HFFc6 (cell line): ENCODE measurements at places on chromosomes 2 and 18. TPM values are rescaled to one million over a fixed set of nuclear protein-coding genes. Genes with fewer than 3 reads are reported as not detected.

Gene TTC27
- total RNA-seq = 18.4 and 23.6 TPM in 2 replicates

GRCh38 chr2:180520206-180520605, 460.2 kb upstream of the UBE2E3 start:
- H3K36me3 ChIP-seq = no peaks in the 10 kb centered on the region
- peak overlapping the region; percentile 96 for H3K27ac ChIP-seq
- peak; percentile 27 for DNase-seq
- peaks cover 95% of the 10 kb centered on the region for H3K4me1 ChIP-seq
- H3K4me3 ChIP-seq = no peak overlapping the region

GRCh38 chr2:145079641-145080040, 559.7 kb upstream of the ZEB2 start:
- no peak overlapping the region for H3K4me3 ChIP-seq
- H3K27me3 ChIP-seq = no peaks in the 10 kb centered on the region
- H3K4me1 ChIP-seq = no peaks in the 10 kb centered on the region; the same call in 1 of the 2 replicates
- H3K27ac ChIP-seq = no peak overlapping the region
- DNase-seq = no peak
- H3K36me3 ChIP-seq = no peaks in the 10 kb centered on the region

Gene SAG
- total RNA-seq = not detected in 3 replicates

Gene IL36RN
- total RNA-seq = not detected in 3 replicates

DNA sequence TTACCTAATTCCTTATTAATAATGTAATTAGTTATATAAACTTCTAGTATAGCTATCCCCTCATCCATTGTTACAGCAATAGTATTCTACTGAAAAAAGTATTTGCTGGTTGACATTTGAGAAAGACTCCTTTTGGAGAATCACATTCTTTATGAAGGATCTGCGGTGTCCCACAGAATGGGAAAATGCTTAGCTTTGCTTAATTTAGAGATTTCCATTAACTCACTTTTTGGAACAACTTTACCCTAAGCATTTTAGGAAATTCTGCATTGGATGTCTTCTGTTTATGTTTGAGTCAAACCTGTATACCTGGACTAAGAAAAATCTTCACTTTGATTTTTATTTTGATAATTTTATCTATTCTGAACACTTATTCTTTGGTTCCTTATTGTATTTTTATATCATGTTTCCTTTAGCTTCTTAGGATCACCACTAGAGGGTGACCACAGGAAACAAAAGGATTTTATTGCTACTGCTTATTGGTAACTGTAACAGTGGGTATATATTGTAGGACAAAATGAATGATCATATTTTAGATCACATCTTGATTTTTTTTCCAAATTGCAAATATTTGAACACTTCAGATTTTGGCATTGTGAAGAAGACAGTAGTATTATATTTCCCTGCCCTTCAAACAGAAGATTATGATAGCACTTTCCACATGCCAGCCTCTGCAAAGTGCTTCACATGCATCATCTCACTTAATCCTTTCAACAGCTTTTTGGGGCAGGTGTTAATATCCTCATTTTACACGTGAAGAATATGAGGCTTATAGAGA, 79.6 kb downstream of the MIB1 start:
- H3K36me3 ChIP-seq = no peaks in the 10 kb centered on the region; the same call in 1 of the 2 replicates
- peaks cover 5% of the 10 kb centered on the region; the same call in 1 of the 2 replicates for H3K4me1 ChIP-seq
- no peak overlapping the region for H3K4me3 ChIP-seq

DNA sequence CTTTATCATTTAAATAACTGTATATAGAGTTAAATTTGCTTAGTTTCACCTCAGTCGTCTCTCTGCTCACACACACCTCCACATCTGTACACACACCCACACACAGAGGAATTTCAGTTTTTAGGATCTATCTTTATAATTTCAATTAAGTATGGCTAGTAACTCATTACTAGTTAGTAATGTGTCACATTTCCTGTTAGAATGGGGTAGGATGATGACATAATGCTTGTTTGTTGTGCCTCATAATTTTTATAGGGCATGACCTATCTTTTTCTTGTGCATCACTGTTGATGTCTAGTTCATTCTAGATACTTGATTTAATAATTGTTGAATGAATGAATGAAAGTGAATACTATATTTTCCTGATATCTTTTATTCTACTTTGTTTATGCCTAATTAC, 108.6 kb downstream of the AGPS start:
- H3K36me3 ChIP-seq = no peaks in the 10 kb centered on the region; the same call in 1 of the 2 replicates
- no peaks in the 10 kb centered on the region for H3K27me3 ChIP-seq
- H3K4me3 ChIP-seq = no peak overlapping the region
- H3K4me1 ChIP-seq = peaks cover 6% of the 10 kb centered on the region
- no peak for DNase-seq
- H3K27ac ChIP-seq = no peak overlapping the region

- H3K36me3 ChIP-seq = no peaks in the 10 kb centered on the region; the same call in 1 of the 2 replicates
- no peak overlapping the region for H3K4me3 ChIP-seq
- no peak overlapping the region for H3K27ac ChIP-seq
- no peaks in the 10 kb centered on the region for H3K4me1 ChIP-seq
- H3K27me3 ChIP-seq = no peaks in the 10 kb centered on the region; the same call in 1 of the 2 replicates
- DNase-seq = no peak
Measured at GRCh38 chr18:44409515-44409914, 271.2 kb upstream of the SETBP1 start.

GRCh38 chr18:41371156-41372045, 583.6 kb upstream of the PIK3C3 start:
- H3K27ac ChIP-seq = no peak overlapping the region
- H3K36me3 ChIP-seq = no peaks in the 10 kb centered on the region
- DNase-seq = no peak
- H3K4me3 ChIP-seq = no peak overlapping the region

Gene PCARE
- total RNA-seq = not detected in 3 replicates

DNA sequence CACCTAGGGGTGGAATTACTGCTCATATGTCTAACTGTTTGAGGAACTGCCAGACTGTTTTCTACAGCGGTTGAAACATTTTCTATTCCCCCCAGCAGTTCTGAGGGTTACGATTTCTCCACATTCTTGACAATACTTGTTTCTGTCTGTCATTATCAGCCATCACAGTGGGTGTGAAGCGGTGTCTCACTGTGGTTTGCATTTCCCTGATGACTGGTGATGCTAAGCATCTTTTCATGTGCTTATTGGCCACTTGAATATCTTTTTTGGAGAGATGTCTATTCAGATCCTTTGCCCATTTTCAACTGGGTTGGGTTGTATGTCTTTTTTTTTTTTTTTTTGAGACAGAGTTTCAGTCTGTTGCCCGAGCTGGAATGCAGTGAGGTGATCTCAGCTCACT, 63.0 kb downstream of the ADNP2 start:
- peaks cover 44% of the 10 kb centered on the region for H3K4me1 ChIP-seq
- no peaks in the 10 kb centered on the region for H3K36me3 ChIP-seq
- peaks cover 12% of the 10 kb centered on the region for H3K27me3 ChIP-seq
- no peak overlapping the region for H3K4me3 ChIP-seq
- DNase-seq = no peak

DNA sequence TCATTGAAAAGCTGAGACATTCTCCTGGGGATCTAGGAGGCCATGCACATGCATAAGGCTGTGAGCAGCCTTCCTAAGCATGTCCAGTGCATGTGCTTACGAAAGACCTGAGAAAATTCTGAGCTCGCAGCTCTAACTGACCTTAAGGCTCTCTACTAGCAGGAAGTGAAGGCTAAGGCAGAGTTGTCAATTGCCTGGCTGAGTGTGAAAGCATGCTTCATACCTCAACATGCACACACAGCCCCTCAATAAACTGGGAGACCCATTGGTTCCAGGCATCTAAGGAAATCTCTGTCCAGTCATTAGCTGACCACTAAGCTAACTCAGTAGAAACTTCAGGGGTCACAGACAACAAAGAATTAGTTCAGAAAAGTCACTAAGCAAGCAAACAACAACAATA, 42.0 kb downstream of the ALPK2 start:
- DNase-seq = no peak
- H3K4me3 ChIP-seq = no peak overlapping the region
- peaks cover 18% of the 10 kb centered on the region for H3K36me3 ChIP-seq
- H3K27me3 ChIP-seq = peaks cover under 1% of the 10 kb centered on the region; the same call in 1 of the 2 replicates
- peaks cover 69% of the 10 kb centered on the region for H3K4me1 ChIP-seq

GRCh38 chr2:175836361-175836760, 165.7 kb downstream of the LNPK start:
- H3K4me1 ChIP-seq = peaks cover 60% of the 10 kb centered on the region
- H3K27me3 ChIP-seq = no peaks in the 10 kb centered on the region; the same call in 1 of the 2 replicates
- H3K36me3 ChIP-seq = no peaks in the 10 kb centered on the region
- no peak overlapping the region for H3K4me3 ChIP-seq

- no peak overlapping the region for H3K4me3 ChIP-seq
- DNase-seq = no peak
- H3K36me3 ChIP-seq = no peaks in the 10 kb centered on the region
- H3K27me3 ChIP-seq = no peaks in the 10 kb centered on the region
- no peaks in the 10 kb centered on the region for H3K4me1 ChIP-seq
- no peak overlapping the region for H3K27ac ChIP-seq
Measured at GRCh38 chr18:6327895-6328620, 86.7 kb downstream of the L3MBTL4 start.

Gene SLC9A4
- not detected in 3 replicates for total RNA-seq

DNA sequence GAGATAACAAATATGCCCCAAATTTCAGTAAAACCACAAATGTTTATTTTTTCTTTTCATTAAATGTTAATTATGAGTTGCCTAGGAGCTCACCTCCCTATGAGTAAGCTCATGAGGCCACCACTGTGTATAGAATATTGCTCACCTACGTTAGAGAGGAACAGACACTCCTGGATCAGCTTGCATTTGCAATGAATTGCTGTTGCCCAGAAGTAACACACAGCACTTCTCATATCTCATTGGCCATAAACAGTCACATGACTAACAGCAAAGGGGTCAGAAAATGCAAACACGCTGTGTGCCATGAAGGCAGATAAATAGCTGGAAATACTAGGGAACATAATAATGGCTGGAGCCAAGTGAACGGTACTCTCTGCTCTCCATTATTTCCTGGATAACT, 89.0 kb upstream of the GALNT5 start:
- no peaks in the 10 kb centered on the region; the same call in 1 of the 2 replicates for H3K27me3 ChIP-seq
- H3K4me1 ChIP-seq = peaks cover 31% of the 10 kb centered on the region
- no peak for DNase-seq
- H3K27ac ChIP-seq = no peak overlapping the region
- no peaks in the 10 kb centered on the region for H3K36me3 ChIP-seq
- no peak overlapping the region for H3K4me3 ChIP-seq

DNA sequence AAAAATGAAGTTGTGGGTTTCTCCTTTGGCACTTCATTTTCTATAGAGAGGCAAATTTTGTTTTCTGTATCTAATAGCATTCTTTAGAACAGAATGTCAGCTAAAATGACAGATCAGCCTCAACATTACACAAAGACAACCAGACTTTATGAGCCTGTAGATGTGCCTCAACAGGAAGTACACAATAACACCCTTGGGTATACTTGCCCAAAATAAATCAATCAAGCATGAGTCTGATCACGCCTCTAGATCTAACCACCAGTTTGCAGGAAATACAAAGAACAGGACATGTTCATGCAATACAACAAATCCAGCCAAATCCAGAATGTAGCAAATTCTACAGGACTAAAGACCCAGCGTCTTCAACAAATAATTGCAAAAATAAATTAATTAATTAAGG, 11.2 kb upstream of the DAPL1 start:
- peaks cover 16% of the 10 kb centered on the region for H3K4me1 ChIP-seq
- H3K27me3 ChIP-seq = peaks cover 7% of the 10 kb centered on the region
- no peak overlapping the region for H3K27ac ChIP-seq
- no peaks in the 10 kb centered on the region for H3K36me3 ChIP-seq

DNA sequence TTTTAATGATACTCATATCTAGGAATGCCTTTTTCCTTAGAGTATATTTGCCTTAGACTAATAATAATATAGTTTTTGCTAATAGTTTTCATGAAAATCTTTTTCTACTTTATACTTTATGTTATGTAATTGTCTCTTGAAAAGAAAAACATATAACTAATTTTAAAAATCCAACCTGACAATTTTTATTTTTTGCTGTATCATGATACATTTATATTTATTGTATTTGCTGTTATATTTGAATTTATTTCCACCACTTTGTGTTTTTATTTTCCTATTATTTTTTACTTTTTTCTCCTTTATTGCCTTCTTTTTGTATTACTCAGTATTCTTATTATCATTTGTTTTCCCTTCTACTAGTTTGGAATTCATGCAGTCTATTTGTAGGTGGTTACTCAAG, 85.4 kb downstream of the MBD5 start:
- H3K27me3 ChIP-seq = no peaks in the 10 kb centered on the region
- H3K4me3 ChIP-seq = no peak overlapping the region
- DNase-seq = peak; percentile 18
- 0 out of 2 replicates have a peak, but pooled peaks cover 5% of the 10 kb centered on the region for H3K36me3 ChIP-seq
- peaks cover 37% of the 10 kb centered on the region for H3K4me1 ChIP-seq

- H3K4me3 ChIP-seq = no peak overlapping the region
- DNase-seq = no peak
- H3K4me1 ChIP-seq = peaks cover 10% of the 10 kb centered on the region; the same call in 1 of the 2 replicates
Measured at GRCh38 chr2:133475610-133476009, 92.7 kb downstream of the NCKAP5 start.

DNA sequence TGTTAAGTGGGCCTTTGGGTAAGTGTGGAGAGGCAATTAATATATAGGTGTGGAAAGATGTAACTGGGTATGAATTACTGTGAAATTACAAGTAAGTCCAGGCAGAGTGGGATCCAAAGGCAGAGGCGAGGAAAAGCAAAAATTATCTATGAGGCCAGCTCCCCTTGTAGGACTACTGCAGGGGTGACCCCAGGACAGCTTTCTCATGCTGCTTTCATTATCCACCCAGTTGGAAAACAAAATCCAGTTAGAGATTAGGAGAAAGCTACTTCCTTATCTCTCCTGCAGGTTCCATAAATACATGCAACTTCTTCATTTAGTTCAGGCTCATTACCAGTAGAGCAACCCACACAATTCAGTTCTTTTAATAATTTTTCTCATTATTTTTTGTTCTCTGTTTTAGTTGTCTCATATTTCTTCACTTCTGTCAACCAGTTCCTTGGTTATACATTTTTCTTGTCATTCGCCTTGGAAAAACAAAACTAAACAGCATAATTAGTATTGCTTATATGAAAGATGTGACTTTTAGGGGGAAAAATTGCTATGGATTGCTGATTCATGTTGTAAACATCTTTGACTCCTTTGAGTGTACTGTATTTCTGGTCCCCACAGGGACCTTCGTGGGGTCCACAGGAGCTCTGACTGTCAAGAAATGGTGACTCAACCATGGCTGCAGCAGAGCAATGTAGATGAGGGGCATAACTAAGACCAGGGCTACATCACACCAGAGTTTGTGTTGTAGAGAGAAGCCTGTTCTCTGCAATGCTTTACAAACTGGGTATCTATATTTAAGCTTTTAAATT, 110.4 kb upstream of the PARD3B start:
- H3K27ac ChIP-seq = no peak overlapping the region
- peaks cover 11% of the 10 kb centered on the region for H3K36me3 ChIP-seq
- H3K4me1 ChIP-seq = peaks cover 4% of the 10 kb centered on the region; the same call in 1 of the 2 replicates
- peaks cover 2% of the 10 kb centered on the region for H3K27me3 ChIP-seq
- DNase-seq = no peak
- H3K4me3 ChIP-seq = no peak overlapping the region

Gene REG1B
- not detected in 3 replicates for total RNA-seq

Gene MYO5B
- 0.13 TPM in 1 of 3 replicates, not detected in the others for total RNA-seq

Gene PECR
- 5.0 to 8.2 TPM (median 5.5 TPM) in 3 replicates for total RNA-seq

Gene MEP1B
- not detected in 3 replicates for total RNA-seq

Gene ZAP70
- not detected in 3 replicates for total RNA-seq

- DNase-seq = no peak
- no peaks in the 10 kb centered on the region; the same call in 1 of the 2 replicates for H3K27me3 ChIP-seq
- no peaks in the 10 kb centered on the region for H3K36me3 ChIP-seq
- H3K4me3 ChIP-seq = no peak overlapping the region
- 0 out of 2 replicates have a peak, but pooled peaks cover 11% of the 10 kb centered on the region for H3K4me1 ChIP-seq
Measured at GRCh38 chr2:74390606-74391005, 10.5 kb upstream of the DCTN1 start.

GRCh38 chr2:27796791-27797765, 25.6 kb downstream of the MRPL33 start:
- H3K4me1 ChIP-seq = peaks cover 90% of the 10 kb centered on the region
- H3K4me3 ChIP-seq = peak overlapping the region; percentile 33; the same call in 1 of the 2 replicates
- DNase-seq = no peak
- H3K27ac ChIP-seq = peak overlapping the region; percentile 97

Gene MROH2A
- total RNA-seq = not detected in 3 replicates

GRCh38 chr18:49858309-49859020, 45.1 kb upstream of the ACAA2 start:
- H3K4me1 ChIP-seq = peaks cover 6% of the 10 kb centered on the region; the same call in 1 of the 2 replicates
- no peak overlapping the region for H3K27ac ChIP-seq
